Right atrium auricular region (tissue), 2 donors: ENCODE measurements at places on chromosomes 5 and 9. TPM values are rescaled to one million over a fixed set of nuclear protein-coding genes. Genes with fewer than 3 reads are reported as not detected.

GRCh38 chr9:13719446-13719845 is 440.0 kb upstream of the MPDZ start:
- H3K36me3 ChIP-seq, result no peaks in the 10 kb centered on the region
- H3K27me3 ChIP-seq, result no peaks in the 10 kb centered on the region
- H3K4me3 ChIP-seq, result no peak overlapping the region
- H3K27ac ChIP-seq, result no peak overlapping the region
- peaks cover 19% of the 10 kb centered on the region for H3K4me1 ChIP-seq

JAK2 gene
- total RNA-seq, result 21.6 TPM

GRCh38 chr9:35908504-35909125 is 675 bp upstream of the SPAAR start:
- no peaks in the 10 kb centered on the region for H3K27me3 ChIP-seq
- peak; percentile 66 for DNase-seq
- H3K27ac ChIP-seq, result peak overlapping the region; percentile 88
- peaks cover 86% of the 10 kb centered on the region for H3K4me1 ChIP-seq

- no peaks in the 10 kb centered on the region for H3K4me1 ChIP-seq
- H3K27me3 ChIP-seq, result no peaks in the 10 kb centered on the region
- H3K27ac ChIP-seq, result no peak overlapping the region
- no peak for DNase-seq
Measured at GRCh38 chr9:93028448-93029006, 30.0 kb upstream of the SUSD3 start.

DNA sequence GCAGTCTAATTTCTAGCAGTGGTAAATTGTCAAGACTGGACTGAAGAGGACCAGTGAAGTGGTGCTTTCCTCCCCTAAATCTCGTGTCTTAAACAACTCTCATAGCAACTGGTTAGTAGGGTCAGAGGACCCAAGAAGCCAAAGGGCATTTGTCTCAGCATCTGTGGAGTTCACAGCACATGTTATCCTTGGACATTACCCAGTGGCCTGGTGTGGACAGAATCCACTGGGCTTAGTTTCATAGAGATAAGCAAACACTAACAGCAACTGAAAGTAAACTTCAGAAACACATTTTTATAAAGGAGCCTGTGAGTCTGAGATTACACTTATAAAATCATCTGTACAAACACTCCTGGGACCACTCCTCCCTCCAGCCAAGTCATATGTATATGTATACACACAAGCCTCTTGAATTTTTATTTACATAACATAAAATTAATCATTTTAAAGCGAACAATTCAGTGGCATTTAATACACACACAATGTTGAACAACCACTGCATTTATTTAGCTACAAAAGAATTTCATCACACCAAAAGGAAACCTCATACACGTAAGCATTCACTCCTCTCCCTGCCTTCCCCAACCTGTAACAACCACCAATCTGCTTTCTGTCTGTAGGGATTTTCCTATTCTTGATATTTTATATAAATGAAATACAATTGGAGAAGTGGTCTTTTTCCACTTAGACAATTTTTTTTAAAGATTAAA is 457.8 kb downstream of the RASEF start:
- no peak overlapping the region for H3K27ac ChIP-seq
- H3K4me3 ChIP-seq, result no peak overlapping the region
- no peak for DNase-seq
- H3K4me1 ChIP-seq, result peaks cover 5% of the 10 kb centered on the region

DND1 gene
- not detected for total RNA-seq

- DNase-seq, result no peak
- H3K36me3 ChIP-seq, result no peaks in the 10 kb centered on the region
- no peaks in the 10 kb centered on the region for H3K4me1 ChIP-seq
- H3K27ac ChIP-seq, result no peak overlapping the region
- H3K27me3 ChIP-seq, result no peaks in the 10 kb centered on the region
Measured at GRCh38 chr5:174374206-174374605, 328.7 kb downstream of the NSG2 start.

GPR151 gene
- total RNA-seq, result not detected

DNA sequence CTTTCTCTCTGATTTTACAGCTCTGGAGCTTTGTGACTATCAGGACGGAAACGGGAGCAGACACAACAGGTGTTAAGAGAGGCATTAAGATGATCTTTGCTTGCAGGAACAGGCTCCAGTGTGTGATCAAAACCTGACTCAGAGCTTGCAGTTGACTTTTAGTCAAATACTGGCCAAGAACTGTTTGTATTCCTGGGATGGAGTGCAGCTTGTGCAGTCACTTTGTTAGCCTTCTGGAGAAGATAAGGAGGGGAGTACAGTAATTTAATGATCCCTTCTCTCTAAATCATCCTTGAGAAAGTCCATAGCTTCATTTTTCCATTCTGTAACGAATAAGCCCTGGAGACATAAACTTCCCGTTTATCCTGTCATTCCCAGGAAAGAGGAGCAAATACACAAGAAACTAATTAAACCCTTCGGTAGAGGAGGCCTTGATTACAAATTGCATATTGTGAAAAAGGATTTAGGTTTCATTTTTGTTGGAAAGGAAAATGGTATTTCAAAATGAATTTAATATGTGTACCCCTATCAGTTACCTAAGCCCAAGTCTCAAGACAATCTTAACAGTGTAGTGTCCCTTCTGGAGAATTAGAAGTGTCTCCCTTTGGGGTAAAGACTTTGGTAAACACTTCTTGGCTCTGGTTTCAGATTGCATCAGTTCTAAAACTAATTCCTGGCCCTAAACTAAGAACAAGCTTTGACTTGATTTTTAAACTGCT is 3.1 kb upstream of the STOM start:
- no peak for DNase-seq
- no peaks in the 10 kb centered on the region for H3K4me1 ChIP-seq
- no peak overlapping the region for H3K4me3 ChIP-seq
- H3K36me3 ChIP-seq, result no peaks in the 10 kb centered on the region
- no peaks in the 10 kb centered on the region for H3K27me3 ChIP-seq

CCDC112 gene
- total RNA-seq, result 7.7 TPM

CYLC2 gene
- total RNA-seq, result not detected

DNA sequence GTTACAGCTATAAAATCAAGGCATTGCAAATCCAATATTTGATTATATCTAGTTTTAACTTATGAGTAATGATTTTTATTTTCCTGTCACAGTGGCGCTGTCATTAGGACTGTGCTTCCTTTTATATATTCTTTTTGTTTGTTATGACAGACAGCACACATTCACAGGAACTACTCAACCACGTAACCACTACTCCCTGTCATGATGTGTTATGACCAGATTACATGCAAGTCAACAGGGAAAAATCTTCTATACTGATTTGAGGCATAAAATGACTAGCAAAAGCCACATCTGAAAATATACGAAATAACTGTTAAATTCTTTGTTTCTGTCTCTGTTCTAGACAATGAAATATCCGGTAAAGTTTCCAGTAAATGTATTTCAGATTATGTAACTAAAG is 25.4 kb downstream of the SREK1 start:
- H3K4me1 ChIP-seq, result no peaks in the 10 kb centered on the region
- DNase-seq, result no peak
- H3K27ac ChIP-seq, result no peak overlapping the region
- no peaks in the 10 kb centered on the region for H3K27me3 ChIP-seq

LPAR1 gene
- 20.2 TPM for total RNA-seq

DNA sequence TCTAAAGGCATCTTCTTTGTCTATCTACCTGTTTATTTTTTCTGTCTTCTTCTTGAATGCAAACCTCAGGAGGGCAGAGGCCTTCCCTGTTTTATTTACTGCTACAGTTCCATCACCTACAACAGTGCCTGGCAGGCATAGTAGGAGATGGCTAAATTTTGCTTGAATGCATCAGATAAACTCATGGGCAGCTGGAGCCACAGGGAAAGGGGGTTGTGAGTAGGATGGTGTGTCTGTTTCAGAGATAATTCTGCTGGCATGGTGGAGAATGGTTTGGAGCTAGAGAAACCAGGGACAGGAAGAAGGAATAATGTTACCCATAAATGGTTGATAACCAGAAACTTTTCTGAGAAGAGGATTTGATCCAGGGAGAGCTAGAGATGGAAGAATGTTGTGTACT is 189.8 kb upstream of the BRINP1 start:
- H3K27me3 ChIP-seq, result no peaks in the 10 kb centered on the region
- no peak overlapping the region for H3K4me3 ChIP-seq
- DNase-seq, result no peak
- no peaks in the 10 kb centered on the region for H3K4me1 ChIP-seq
- no peaks in the 10 kb centered on the region for H3K36me3 ChIP-seq
- H3K27ac ChIP-seq, result no peak overlapping the region

DNA sequence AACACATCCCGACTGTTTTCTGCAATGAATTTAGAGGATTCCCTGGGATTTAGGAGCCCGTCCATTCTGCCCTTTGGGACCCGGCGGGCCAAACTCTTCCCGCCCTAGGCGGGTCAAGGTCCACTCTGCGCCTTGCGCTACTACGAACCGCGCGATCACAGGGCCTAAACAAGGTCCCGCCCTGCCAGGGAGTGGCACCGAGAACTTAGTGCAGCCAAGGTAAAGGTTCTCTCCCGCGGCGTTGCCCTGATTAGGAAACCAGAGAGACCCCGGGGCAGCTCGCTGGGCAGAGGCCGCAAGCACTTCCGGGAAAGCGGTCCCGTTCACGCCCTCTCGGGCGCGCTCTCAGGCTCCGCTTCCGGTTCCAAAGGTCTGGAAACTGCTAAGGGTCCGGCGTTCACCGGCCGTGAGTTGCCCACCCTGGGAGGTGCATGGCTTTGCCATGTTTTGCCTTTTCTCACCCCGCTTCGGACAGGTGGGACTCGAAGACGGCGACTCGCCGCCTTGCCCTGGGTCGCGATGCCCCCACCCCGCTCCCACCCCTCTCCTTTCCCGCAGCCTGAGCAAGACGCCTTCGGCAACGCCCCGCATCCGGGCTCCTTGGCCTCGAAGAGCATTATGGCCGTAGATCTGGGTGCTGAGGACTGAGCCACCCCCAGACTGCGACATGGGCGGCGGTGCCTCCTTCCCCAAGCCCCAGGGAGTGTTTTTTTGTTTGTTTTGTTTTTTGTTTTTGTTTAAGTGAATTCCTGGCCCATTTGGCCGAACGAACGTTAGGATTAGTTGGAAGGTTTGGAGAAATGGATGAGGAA is 23.4 kb downstream of the HNRNPK start:
- peak overlapping the region; percentile 73 for H3K4me3 ChIP-seq
- peaks cover 14% of the 10 kb centered on the region for H3K4me1 ChIP-seq
- H3K36me3 ChIP-seq, result peaks cover 16% of the 10 kb centered on the region
- peak; percentile 81 for DNase-seq

BTNL8 gene
- total RNA-seq, result 0.59 TPM

GRCh38 chr5:152400846-152401245 is 4.2 kb downstream of the NMUR2 start:
- no peak for DNase-seq
- no peak overlapping the region for H3K27ac ChIP-seq
- H3K36me3 ChIP-seq, result no peaks in the 10 kb centered on the region
- H3K27me3 ChIP-seq, result no peaks in the 10 kb centered on the region
- H3K4me3 ChIP-seq, result no peak overlapping the region

DNA sequence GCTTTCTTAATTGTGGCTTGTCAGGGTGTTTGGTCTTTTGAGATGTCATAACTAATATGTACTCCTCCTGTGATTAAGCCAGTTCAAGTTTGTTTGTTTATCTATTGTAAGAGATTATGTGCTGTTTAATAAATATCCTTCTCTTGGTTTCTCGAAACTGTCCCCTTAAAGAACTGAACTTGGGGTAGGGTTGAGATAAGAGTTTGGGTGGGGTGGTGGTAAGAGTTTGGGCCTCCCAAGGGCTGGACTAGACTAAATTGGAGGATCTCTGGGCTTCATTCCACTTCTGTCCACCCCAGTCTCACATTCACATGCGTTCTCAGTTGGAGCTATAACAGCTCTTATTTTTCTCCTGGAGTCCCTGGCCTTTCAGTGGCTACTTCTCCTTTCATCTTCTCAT is 38.2 kb downstream of the AQP7 start:
- no peak overlapping the region for H3K4me3 ChIP-seq
- H3K4me1 ChIP-seq, result no peaks in the 10 kb centered on the region
- H3K27me3 ChIP-seq, result no peaks in the 10 kb centered on the region
- DNase-seq, result no peak

XRCC4 gene
- total RNA-seq, result 6.8 TPM

- no peak overlapping the region for H3K4me3 ChIP-seq
- no peaks in the 10 kb centered on the region for H3K36me3 ChIP-seq
- H3K27ac ChIP-seq, result peak overlapping the region; percentile 10
Measured at GRCh38 chr5:95727764-95728191, 3.4 kb upstream of the RHOBTB3 start.

PCA3 gene
- not detected for total RNA-seq

DNA sequence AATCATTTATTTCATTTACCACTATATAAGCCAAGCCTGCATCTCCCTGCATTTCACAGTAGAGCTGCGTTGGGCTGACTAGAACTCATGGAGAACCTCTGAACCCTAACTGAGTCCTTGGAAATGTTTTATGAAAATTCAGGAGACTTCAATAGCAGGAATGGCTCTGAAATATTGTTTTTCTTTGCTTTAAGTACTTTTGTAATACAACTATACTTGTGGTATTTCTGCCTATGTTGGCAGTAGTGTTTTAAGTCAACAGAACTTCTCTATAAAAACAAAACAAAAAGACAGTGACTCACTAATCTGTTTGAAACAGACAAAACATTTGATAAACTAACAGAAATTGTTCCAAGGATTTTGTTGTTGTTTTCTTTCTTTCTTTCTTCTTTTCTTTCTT is 489.2 kb upstream of the MEF2C start:
- no peak overlapping the region for H3K4me3 ChIP-seq
- no peak for DNase-seq
- H3K4me1 ChIP-seq, result no peaks in the 10 kb centered on the region

SQSTM1 gene
- total RNA-seq, result 436 TPM

- DNase-seq, result no peak
- H3K36me3 ChIP-seq, result no peaks in the 10 kb centered on the region
- peaks cover 14% of the 10 kb centered on the region for H3K4me1 ChIP-seq
Measured at GRCh38 chr9:100351508-100351907, 1.2 kb downstream of the TEX10 start.

DNA sequence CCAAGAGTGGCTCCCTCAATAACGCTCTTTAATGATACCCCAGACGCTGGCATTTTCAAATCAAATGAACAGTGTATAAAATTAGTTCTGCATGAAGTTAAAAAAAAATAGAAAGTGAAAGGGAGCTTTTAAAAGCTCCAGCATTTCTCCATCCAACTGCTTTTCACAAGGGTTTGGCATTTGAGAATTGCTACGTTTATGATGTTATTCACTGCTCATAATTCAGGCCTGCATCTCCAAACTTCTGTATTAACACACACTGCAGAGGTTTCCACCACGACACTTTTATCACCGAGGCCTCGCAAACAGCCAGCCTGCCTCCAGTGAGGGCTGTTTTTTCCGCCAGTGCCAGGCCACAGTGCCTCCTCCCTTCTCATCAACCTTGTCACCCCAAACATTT is 205.5 kb upstream of the EFNA5 start:
- no peak overlapping the region for H3K4me3 ChIP-seq
- DNase-seq, result no peak
- no peaks in the 10 kb centered on the region for H3K36me3 ChIP-seq

- H3K27ac ChIP-seq, result no peak overlapping the region
- H3K36me3 ChIP-seq, result no peaks in the 10 kb centered on the region
- H3K4me1 ChIP-seq, result no peaks in the 10 kb centered on the region
- no peak overlapping the region for H3K4me3 ChIP-seq
- H3K27me3 ChIP-seq, result no peaks in the 10 kb centered on the region
Measured at GRCh38 chr9:14868772-14869583, 41.2 kb downstream of the FREM1 start.
